ENCODE measurements at places on chromosomes 4 and X.

DNA sequence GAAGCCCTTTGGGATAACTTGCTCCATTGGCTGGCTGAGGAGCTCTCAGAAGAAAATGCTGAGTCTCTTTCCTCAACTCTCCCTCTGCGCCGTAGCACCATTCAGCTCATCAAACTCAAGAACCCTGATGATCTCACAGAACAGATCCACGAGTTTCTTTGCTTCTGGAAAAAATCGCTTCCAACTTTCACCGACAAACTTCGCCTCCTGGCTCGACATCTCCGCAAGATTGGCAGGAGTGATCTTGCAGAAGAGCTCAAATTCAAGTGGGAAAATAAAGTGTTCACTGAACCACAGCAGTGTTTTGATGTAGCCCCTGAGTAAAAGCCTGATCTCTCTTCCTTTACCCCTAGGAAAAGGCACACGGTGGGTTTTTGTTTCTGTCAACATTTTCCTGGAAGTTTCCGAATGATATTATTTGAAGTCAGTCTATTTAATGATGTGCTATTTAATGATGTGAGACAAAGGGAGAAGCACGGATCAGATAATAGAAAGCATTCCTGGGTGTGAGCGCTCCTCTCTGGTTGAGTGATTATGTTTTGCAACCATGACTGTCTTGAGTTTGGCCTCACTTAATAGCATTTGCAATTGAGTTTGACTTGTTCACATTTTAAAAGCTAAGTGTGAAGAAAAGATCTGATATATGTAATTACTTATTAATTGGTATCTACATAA lies 62.2 kb downstream of the DTHD1 start:
- no peak for DNase-seq

DNA sequence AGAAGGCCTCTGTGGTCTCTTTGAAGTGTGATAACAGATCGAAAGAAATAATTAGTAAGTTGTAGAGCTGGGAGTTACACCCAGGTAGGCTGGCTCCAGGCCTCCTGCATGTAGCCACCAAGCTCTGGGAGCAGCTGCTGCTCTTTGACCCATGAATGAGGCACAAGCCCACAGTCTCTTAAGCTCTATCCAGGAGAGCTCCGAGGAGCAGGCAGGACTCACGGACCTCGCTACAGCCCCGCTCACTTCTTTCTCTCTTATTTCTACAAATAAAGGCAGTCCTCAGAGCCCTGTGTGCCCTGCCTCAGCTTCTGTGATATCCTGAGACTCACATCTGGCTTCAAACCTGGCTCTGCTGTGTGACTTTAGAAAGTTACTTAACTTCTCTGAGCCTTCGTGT lies 86.9 kb downstream of the EVC start:
- no peak for DNase-seq

DNA sequence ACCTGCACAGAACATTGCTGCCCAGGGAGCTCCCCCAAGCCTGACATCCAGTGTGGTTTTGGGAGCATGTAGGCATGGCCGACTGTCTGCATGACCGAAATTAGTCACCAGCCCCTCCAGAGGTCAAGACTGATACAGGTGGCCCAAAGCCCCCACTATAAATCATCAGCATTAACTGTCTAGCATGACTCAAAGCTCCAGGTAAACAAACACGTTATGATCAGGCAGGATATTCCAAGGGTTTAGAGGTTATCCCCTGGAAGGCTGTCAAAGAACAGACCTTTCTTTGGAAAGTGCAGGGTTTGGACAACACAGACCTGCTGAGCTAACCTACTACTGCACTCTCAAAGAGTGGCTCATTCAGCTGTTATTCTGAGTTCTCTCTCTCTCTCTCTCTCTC lies 2.1 kb upstream of the FAM9A start:
- no peak for DNase-seq

GRCh38 chrX:31136144-31136611 lies 64.3 kb upstream of the FTHL17 start:
- DNase-seq = no peak

DNA sequence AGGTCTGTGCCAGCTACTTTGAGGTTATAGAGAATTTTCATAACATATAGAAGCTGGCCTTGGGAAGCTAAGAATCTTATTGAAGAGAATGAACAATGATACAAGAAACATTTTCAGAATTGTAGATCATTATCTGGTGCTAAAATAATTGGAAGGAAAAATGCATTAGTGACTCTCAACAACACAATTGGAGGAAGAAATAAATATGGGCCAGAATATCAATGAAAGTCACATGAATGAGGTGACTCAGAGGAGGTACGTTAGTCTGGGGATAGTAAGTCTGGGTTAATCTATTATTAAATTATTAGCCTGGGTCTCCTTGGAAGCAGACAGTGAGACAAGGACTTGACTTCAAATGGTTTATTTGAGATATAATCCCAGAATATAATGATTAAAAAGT lies 529.3 kb upstream of the SLIT2 start:
- DNase-seq = no peak

DNA sequence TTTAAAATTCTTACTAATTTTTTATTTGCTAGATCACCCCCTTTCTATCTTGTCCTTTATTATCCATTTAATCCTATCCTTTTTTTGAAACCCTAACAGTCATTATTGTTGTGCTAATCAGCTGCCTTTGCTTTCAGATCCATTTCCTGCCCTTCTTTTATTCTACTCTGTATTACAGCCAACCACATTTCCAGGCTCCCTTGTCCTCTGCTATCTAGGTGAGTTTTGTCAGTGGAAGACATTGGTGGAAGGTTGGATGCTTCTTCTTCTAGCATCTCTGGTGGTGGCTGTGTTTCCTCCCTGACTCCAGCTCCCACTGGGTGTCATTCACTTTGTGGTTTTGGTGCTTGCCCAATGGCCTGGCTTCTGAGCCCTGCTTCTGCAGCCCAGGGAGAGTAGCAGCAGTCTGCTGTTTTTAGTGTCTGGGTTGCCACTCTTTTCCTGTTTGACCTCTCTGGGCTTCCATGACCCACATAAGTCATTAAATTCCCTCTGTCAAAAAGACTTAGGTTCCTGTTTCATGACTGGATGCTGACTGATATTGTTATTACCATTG lies 225.2 kb upstream of the PGRMC2 start:
- DNase-seq = no peak

GRCh38 chrX:37684426-37684825 lies 1.2 kb upstream of the XK start:
- DNase-seq = no peak

- no peak for DNase-seq
These were observed 99.5 kb downstream of the CXXC4 start for GRCh38 chr4:104395168-104395614.

DNA sequence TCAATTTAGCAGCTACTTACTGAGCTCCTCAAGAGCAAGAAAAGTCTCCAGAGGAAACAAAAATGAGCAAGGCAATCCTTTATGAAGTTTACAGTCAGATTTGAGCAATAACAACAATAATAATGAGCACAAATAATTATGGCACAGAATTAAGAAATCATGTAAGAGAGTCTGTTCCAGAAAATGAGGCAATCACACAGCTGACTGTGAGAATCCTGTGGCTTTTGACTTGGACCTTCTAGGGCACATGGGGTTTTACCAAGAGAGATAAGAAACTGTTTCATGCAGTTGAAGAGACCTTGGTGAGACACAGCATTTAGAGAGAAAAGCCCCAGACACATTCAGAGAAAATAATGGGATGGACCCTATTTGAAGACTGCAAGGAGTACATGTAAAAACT lies 362.6 kb upstream of the MAGEB2 start:
- DNase-seq = no peak

- DNase-seq = no peak
These were observed 45.1 kb upstream of the FGF2 start for GRCh38 chr4:122781486-122781885.

- no peak for DNase-seq
These were observed 756 bp downstream of the IGFBP7 start for GRCh38 chr4:57109411-57109846.

GRCh38 chr4:56424176-56424575 lies 11.2 kb downstream of the PPAT start:
- no peak for DNase-seq

DNA sequence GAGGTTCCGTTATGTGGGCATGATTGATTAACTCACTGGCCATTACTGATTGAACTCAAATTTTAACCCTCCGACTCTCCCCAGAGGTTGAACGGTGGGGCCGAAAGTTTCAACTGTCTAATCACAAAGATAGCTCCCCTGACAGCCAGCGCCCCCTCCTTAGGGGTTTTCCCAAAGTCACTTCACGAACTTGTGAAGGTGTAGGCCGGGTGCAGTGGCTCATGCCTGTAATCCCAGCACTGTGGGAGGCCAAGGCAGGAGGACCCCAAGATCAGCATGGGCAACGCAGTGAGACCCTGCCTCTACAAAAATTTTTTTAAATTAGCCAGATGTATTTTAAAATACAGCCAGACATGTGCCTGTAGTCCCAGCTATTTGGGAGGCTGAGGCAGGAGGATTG lies 39.8 kb upstream of the RBM47 start:
- no peak for DNase-seq

GRCh38 chr4:132827522-132827921 lies 321.6 kb upstream of the PCDH10 start:
- no peak for DNase-seq

DNA sequence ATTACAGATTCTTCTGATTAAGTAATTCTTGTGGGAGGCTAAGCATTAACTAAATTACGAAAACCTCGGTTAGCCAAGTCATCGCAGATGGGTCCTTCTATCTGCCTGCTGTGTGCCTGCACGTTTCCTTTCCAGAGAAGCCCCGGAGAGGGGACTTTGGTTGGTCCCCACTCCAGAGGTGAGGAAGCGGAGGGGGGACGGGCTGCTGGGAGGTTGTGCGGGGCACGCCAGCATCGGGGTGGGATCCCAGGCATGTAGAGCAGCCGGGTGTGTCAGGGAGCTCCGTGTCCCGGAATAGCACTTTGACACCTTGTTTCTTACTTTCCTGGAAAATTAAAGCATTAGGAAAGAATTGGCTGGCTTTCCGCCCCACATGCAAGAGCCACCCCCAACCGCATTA lies 26.6 kb downstream of the PIGG start:
- no peak for DNase-seq

- no peak for DNase-seq
These were observed 2709.8 kb downstream of the PCDH7 start for GRCh38 chr4:33429971-33430370.

DNA sequence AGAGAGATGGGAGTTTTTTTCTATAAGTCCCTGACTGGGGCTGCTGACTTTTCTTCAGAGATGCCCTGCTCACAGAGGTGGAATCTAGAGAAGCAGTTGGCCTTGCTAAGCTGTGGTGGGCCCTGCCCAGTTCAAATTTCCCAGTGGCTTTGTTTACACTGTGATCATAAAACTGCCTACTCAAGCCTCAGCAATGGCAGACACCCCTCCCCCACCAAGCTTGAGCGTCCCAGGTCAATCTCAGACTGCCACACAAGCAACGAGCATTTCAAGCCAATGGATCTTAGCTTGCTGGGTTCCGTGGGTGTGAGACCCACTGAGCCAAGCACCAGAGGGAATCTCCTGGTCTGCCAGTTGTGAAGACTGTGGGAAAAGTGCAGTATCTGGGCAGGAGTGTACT lies 199.8 kb upstream of the WDFY3 start:
- no peak for DNase-seq

DNA sequence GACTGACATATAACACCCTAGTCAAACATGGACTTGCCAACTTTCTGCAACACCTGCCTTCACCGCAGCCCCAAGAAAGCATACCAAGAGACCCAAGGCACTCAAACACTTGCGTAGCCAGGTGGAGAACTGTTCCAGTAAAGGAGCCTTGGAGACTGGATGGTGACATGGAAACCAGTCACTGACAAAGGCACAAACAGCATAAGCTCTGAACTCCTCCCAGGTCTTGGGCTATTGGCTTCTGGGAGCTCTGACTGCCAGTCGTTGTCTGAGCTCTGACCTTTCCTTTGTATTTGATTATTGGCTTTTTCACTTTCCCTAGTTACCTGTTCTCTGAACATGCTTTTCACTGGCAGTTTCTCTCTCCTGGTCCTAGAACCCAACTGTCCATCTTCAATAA lies 38.3 kb downstream of the ARAP2 start:
- DNase-seq = no peak

DNA sequence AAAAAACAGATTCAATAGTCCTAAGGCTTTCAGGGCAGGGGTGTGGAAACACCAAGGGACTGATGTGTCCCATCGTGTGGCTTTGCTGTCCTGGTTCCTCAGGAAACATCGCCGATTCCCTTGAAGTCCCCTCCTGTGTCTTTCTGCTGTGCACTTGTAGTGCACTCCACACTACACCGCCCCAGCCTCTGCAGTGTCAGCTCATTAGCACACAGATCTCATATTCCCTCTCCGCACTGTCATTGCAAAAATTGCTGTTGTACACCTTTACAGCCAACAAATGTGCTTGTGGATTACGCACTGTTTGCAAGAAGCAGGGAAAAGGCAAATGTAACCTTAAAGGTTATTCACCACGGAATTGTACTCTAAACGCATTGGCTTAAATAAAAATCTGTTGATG lies 5.3 kb downstream of the GRIA3 start:
- DNase-seq = no peak

GRCh38 chrX:37060999-37061398 lies 52.8 kb downstream of the FAM47C start:
- no peak for DNase-seq

DNA sequence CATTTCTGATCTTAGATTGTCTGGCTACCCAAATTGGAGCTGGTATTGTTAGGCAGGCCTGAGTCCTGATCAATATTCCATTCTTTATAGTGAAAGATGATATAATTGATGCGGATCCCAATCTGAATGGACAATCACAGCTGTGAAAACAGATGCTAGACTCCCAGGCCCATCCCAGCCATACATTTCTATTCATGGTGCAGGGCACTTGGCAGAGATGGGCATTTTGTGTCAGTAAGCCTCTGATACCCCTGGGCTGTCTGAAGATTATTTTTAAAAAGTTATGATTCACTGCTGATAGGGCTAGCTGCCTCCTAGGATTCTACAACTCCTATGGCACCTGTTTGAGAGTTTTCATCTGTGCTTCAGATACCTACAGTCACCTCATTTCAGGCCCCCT lies 61.2 kb upstream of the TSPAN7 start:
- no peak for DNase-seq

GRCh38 chr4:86543560-86544309 lies 50.4 kb upstream of the PTPN13 start:
- DNase-seq = no peak

GRCh38 chrX:94178145-94178788 lies 504.3 kb downstream of the FAM133A start:
- DNase-seq = no peak

- peak; percentile 10 for DNase-seq
These were observed 61.5 kb upstream of the MMAA start for GRCh38 chr4:145557720-145558119.

GRCh38 chr4:148814030-148814429 lies 371.8 kb upstream of the NR3C2 start:
- DNase-seq = no peak

DNA sequence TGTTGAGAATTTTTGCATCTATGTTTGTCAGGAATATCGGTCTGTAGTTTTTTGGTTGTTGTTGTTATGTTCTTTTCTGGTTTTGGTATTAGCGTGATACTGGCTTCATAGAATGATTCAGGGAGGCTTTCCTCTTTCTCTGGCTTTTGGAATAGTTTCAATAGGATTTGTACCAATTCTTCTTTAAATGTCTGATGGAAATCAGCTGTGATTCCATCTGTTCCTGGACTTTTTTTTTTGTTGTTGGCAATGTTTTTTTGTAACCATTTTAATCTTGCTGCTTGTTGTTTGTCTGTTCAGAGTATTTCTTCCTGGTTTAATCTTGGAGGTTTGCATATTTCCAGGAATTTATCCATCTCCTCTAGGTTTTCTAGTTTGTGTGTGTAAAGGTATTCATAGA lies 81.5 kb upstream of the GK2 start:
- DNase-seq = no peak

All from stimulated activated CD4-positive, alpha-beta T cell treated with anti-CD3 and anti-CD28 coated beads, TNF-alpha, amount 100 ng/mL, for 4 hours (primary cell).